ENCODE measurements at places on chromosomes 16 and 17.

DNA sequence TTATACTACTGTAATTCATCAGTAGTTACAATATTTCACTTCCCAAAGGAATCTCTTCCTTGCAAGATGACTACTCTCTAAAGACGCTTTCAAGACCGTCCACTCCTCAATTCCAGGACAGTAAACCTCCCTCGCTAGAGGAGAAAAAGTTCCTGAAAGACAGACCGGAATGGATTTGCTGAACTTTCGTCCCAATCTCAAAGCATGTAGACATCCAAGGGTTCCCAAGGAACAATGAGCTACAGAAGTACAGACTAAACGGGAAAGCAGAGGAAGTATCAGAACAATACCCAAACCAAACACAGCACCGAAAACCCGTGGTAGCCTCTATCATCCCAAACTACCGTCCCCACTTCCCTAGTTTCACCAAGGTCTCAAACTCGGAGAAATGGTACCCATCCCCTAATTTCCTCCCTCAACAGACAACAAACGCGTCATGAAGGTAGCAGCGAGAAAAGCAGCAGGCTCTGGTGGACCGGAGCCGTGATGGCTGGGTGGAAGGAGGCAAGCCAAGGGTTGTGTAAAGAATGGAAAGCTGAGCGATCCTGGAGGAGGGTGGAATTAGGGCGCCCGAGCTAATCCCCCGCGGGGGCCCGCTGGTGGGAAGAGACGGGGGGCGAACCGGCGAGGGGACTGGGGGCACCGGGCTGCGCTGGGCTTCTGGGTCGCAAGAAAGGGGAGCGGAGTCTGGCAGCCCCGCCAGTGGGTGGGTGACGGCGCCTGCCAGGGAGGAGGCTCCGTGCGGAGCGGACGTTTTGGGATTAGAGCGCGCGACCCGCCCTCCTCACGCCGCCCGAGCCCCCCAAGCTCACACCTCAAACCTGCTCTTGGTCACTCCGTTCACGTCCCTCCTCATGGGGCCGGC, 647 bp downstream of the FBXL20 start:
- peak; percentile 66 for DNase-seq

DNA sequence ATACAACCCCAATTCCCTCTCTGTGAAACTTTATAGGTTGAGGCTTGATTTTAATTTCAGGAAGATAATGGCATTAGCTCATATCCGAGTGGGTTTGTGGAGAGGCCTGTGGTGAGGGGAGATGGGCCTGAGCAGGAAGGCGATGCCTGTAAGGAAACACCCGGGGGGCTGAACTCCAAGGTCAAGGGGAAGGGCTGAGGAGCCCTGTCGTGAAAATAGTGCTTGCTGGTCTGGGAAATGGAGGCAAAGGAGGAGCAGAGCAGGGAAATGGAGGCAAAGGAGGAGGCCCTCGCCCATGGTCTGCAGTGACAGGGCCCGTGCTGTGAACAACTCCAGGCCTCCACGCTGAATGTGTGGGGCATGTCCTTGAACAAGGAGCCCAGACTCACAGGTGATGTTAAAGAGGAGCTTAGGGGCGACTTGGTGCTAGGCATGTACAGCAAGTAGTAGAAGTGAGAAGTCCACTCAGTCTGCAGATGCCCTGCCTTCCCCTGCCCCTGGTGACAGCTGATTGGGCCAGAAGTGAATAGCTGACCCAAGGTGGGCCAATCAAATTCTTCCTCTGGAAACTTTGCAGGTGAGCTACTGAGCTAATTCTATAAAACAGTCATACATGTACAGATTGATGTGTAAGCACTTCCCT, 38.1 kb downstream of the MRPS23 start:
- DNase-seq, result no peak

- no peak for DNase-seq
Observed at GRCh38 chr17:76532072-76532651, 5.3 kb downstream of the CYGB start.

DNA sequence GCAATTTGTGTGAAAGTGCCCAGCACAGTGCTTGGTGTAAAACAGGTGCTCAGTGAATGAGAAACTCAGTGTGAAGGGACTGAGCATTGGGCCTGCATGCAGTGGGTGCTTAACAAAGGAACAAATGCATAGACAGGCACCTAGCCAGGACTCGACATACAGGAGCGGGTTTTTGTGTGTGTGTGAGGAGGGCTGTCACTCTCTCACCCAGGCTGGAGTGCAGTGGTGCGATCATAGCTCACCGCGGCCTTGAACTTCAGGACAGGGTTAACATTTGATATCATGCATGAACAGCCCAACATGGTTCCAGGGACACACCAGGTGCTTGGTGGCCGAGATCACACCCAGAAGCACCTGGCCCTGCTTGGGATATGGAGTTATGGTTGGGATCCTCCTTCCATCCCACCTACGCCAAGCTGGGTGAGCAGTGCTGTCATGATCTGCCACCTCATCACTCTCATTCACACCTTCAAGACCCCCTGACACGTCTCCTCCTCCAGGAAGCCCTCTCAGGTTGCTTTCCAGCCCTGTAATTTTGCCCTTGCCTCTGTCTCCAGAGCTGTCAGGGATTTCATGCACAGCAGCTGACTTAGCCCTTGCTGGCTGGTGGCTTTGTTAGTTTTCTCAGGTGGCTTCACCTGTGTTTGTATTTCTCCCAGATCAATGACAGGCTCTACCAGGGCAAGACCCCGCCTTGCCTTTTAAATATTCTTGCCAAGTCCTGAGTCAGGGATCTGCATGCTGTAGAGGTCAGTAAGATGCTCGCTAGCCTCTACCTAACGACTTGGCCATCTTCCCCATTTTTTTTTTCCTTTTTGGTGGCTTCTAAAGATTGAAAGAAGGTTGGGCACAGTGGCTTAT, 66.4 kb downstream of the OR1D5 start:
- no peak for DNase-seq

- no peak for DNase-seq
Observed at GRCh38 chr16:84557504-84557903, 53.0 kb upstream of the MEAK7 start.

GRCh38 chr17:63646488-63646806, 24.2 kb downstream of the MAP3K3 start:
- no peak for DNase-seq

GRCh38 chr17:72651988-72652387, 440.5 kb downstream of the SLC39A11 start:
- DNase-seq, result no peak

GRCh38 chr17:8283356-8283755, 5.1 kb upstream of the RANGRF start:
- DNase-seq, result no peak

DNA sequence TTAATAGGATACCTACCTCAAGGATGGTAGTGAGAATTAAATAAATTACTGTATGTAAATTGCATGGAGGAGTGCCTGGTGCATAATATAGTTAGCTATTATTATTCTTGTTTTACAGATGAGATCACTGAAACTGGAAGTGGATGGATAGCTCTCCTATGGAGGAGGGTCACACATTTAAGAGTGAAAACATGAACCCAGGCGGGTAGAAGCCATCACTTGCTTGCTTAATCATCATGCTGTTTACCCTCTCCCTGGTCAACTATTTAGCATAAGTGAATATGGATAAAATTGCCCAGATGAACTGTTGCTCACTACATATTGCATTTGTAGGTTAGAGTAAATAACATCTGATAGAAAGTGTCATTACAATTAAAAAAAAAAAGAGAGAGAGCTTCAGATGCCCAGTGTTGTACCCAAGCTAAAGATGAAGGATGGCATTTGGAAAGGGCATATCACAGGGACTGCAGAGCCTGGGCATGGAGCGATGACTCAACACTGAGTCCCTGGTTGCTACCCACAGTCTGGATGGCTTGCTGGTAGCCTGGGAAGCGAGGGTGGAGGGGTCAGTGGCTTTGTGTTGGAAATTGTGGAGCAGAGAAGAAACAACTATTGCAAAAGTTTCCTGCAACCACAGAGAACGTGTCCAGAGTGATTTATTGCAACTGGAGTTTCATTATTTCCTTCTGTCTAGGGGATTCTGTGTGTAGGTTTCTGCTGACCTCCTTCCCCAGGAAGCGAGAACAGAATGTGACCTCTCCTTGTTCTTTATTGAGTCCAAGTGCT, 414.4 kb downstream of the SHISA9 start:
- no peak for DNase-seq

GRCh38 chr16:7763111-7763510, 430.5 kb downstream of the RBFOX1 start:
- DNase-seq, result no peak

All from adipocyte (in vitro differentiated cells).